NCI-H2029 treated with DMSO at 0.1 percent for 48 hours (cell line): ENCODE measurements at places on chromosomes 16 and 17.

DNA sequence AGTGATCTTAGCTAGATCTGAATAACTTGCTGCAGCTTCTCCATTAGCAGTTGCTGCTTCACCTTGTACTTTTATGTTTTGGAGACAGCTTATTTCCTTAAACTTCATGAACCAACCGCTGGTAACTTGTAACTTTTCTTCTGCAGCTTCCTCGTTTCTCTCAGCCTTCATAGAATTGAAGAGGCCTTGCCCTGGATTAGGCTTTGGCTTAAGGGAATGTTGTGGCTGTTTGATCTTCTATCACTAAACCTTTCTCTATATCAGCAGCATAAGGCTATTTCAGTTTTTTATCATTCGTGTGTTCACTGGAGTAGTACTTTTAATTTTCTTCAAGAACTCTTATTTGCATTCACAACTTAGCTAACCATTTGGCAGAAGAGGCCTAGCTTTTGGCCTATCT, 21.5 kb upstream of the TMEM92 start:
- no peak for DNase-seq

DNA sequence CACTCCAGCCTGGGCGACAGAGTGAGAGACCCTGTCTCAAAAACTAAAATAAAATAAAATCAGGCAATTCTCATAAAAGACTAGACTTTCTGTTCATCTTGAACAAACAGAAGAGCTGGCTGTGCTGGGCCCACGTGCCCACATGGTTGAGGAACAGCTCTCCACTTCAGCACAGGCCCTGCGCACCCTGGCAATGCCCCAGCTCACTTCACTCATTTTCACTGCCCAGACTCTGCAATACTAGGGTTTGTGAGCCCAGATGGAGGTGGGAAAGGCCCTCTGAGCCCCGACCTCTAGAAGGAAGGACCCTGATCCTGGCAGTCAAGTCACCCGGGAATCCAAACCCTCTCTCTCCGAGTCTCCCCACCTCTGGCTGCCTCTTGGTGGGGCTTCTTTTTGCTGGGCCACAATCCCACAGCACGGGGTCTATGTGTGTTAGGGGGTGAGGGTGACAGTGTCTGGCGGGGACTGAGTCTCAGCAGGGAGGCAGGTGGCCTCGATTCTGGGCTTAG, 14.8 kb downstream of the MYLK3 start:
- no peak for DNase-seq

GRCh38 chr17:81046132-81046769, 11.3 kb downstream of the BAIAP2 start:
- DNase-seq, result no peak

GRCh38 chr16:79648826-79649225, 48.3 kb upstream of the MAF start:
- DNase-seq, result no peak

GRCh38 chr17:19359856-19360255, 2.7 kb downstream of the B9D1 start:
- DNase-seq, result no peak

- DNase-seq, result no peak
These were observed 195.3 kb downstream of the STX8 start for GRCh38 chr17:9380361-9380760.

- DNase-seq, result no peak
These were observed 17.7 kb downstream of the ETV4 start for GRCh38 chr17:43528319-43528987.

- peak; percentile 59 for DNase-seq
These were observed 687 bp upstream of the NARF start for GRCh38 chr17:82457929-82458178.

GRCh38 chr17:71850812-71851211, 270.0 kb upstream of the SOX9 start:
- no peak for DNase-seq

DNA sequence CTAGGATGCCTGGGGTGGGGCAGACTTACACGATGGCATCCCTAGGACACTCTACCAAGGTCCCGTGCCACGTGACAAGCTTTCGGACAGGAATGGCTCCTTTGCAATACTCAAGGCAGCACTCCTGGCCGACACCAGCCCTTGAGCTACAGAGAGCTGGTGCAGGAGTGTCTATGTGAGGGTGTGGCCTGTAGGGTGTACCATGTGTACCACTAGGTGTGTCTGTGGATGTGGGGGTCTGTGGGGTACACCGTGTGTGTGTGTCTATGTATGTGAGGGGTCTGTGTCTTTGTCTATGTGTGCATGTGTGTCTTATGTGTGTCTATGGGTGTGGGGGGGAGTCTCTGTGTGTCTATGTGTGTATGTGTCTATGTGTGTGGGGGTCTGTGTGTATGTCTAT, 1.9 kb upstream of the TLE7 start:
- no peak for DNase-seq

DNA sequence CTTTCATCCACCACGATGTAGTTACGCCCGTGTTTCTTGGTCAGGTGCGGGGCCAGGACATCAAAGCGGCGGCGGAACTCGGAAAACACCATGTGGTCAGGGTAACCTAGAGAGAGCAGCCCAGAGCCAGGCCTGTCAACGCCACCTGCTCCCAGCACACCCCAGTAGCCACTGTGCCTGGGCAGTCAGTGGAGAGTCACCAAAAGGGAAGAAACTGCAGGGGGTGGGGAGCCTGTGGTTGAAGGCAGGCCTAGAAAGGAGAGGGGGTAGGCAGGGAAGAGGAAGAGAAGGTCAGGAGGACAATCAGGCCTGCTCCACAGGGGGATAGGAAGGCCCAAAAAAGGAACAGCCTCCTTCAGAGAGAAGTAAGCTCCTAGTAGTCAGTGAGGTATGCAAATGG, 64.1 kb downstream of the PIPOX start:
- DNase-seq, result no peak

GRCh38 chr17:57874434-57875289, 24.8 kb upstream of the MRPS23 start:
- DNase-seq, result no peak

- no peak for DNase-seq
These were observed 18.2 kb downstream of the IL34 start for GRCh38 chr16:70664325-70665112.

DNA sequence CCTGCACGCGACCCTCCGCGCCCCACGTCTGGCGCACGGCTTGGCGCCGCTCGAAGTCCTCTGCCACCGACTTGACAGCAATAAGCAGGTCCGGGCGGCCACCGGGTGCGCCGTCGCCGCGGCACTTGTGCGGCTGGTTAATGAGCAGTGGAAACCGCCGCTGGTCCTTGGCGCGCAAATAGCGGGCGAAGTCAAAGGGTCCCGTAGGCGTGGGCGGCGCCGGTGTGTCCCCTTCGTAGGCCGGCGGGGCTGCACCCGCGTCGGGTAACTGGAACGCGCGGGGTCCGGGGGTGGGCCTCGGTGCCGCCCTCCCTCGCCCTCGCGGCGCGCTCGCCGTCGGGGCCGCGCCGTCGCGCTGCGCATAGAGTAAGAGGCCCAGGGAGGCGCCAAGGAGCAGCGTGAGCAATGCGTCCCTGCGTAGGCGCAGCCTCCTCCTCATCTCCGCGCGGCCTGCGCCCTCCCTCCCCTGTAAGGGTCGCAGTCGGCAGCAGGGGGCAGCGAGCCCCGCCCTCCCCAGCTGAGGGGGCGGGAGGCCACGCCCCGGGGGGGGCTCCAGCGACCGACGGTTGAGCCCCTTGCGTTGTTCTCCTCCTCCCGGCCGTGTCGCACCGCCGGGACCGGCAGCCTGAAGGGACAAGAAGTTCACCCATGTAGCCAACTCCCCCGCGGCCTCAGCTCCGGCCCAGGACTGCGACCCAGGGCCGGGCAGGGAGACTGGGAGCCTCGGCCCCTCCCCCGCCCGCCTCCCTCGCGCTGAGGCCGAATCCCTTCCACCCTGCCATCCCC, 558 bp downstream of the B3GNT9 start:
- DNase-seq, result no peak

- no peak for DNase-seq
These were observed 709 bp upstream of the MRPL28 start for GRCh38 chr16:370979-371514.

DNA sequence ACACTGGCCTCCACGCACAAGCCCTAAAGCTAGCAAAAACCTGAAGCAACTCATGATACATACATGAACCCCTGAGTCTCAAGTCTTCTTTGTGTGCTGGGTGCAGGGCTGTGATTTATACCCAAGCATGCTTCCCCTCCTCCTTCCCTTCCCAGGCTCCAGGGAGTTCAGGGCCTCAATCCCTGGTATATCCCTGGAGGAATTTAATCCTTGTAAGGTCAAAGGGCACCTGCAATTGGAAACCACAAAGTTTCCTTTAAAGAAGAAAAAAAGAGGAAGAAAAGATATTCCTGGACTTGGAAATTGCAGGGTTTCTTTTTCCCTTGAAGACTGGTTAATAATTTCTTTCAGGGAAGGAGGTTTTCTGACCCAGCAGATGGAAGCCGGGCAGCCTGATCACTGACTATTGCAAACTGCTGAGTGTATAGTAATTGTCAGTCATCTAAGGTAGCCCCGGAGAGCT, 182.3 kb downstream of the AATF start:
- DNase-seq, result no peak

DNA sequence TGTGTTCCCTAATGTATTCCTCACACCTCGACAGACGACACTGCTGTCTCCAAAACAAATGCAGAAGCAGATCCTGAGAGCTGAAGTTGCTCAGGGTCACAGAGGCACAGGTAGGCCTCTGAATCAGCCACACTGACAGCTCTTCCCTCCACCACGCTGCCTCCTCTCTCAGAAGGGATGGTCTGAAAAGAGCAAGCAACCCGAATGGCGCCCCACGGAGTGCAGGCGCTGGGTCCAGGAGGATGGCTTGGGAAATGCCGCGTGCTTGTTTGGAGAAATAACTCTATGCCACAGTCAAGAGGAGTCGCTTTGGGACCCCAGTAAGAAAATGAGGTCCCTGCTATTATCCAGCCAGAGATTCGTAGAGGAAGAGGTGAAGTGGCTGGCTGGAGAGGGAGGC, 15.9 kb downstream of the CYB561 start:
- no peak for DNase-seq

- DNase-seq, result no peak
These were observed 14.6 kb downstream of the KIAA0513 start for GRCh38 chr16:85042167-85042526.

- DNase-seq, result no peak
These were observed at the start of gene SLC7A6 for GRCh38 chr16:68264128-68265077. Gene SLC7A6 (plus strand): TSS chr16:68264526. CDS start chr16:68274727, 10,201 bp downstream.

- no peak for DNase-seq
These were observed 681 bp upstream of the MAPT start for GRCh38 chr17:45893725-45894021.

DNA sequence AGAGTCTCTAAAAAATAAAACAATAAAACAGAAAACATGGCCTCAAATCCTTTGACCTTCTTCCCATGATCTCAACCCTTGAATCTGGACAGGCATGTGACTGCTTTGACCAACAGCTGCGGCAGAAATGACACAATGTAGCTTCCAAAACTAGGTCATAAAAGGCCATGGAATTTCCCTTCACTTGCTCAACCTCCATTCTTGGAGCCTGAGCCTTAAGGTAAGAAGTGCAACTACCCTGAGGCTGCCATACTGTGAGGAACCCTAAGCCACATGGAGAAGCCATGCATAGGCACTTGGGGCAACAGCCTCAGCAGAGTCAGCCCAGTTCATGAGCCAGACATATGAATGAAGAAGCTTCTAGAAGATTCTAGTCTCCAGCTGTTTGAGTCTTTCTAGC, 75.7 kb upstream of the BRD7 start:
- no peak for DNase-seq

- no peak for DNase-seq
These were observed 1483.7 kb upstream of the GOT2 start for GRCh38 chr16:60217787-60218186.

- no peak for DNase-seq
These were observed 494 bp downstream of the PRSS41 start for GRCh38 chr16:2798723-2799204.

DNA sequence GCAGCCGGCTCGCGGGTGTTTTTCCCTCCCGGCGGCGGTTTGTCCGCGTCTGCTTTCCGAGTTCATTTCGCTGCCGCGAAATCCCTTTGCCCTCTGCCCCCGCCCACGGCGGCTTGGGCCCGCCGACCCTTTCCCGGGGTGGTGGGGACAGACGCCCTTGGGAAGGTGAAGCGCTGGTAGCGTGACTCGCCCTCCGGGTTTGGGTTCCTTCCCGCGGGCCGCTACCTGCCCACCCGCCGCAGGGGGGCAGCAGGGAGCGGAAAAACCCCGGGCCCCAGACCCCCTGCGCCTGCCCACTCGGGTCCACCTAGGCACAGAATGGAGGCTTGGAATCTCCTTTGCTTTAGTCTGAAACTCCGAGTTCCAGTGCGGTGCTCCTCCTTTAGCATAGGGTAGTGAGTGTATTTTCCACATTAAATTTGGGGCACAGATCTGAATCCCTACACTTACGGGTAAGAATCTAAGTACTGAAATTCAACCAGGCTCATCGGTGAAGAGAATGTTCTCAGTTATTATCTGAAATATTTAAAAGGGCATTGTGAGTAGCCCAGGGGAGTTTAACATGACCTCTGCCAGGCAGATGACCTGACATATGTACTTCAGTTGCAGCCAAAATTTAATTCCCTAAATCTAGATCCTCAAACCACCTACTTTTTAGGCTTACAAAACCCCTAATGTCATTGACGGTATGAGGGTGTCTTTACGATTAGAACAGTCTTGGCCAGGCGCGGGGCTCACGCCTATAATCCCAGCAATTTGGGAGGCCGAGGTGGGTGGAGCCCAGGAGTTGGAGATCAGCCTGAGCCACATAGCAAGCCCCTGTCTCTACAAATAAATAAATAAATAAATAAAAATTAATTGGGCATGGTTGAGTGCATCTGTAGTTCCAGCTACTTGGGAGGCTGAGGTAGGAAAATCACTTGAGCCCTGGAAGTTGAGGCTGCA, 1.0 kb downstream of the NME2 start:
- no peak for DNase-seq

- no peak for DNase-seq
These were observed 3.3 kb upstream of the TNFRSF13B start for GRCh38 chr17:16975277-16975651.

DNA sequence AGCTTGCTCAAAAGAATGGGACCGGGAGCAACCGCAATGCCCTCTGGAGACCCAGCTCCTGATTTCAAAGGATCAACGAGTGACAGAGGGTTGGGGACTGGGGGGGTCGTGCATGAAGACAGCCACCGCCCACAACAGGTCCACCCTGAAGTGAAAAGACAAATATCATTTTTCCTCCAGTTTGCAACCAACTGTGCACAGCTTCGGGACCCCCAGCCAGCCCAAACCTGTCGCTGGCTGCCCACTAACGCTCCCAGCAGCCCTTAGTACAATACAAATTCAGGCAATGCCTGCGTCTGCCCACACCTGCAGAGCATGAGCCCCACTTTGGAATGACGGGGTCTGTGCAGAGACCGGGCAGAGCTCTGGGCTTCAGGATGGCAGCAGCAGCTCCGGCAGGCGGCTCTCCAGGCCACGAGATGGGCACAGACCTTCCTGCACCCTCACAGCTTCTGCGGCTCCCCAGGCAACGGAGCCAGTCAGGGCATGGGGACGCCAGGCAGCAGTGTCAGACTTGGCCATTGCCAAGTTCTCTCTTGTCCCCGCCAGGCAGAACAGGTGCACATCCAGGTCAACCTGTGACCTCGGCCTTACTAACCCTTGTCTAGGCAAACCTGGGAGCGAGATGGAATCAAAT, 60.1 kb downstream of the TBC1D16 start:
- DNase-seq, result no peak

GRCh38 chr17:39927929-39928857, 661 bp downstream of the LRRC3C start:
- DNase-seq, result no peak
